ENCODE measurements at places on chromosomes 12 and 14. TPM values are rescaled to one million over a fixed set of nuclear protein-coding genes. Genes with fewer than 3 reads are reported as not detected.
A peak's percentile ranks its signal among the peaks of the same experiment; 100 is the strongest.

DNA sequence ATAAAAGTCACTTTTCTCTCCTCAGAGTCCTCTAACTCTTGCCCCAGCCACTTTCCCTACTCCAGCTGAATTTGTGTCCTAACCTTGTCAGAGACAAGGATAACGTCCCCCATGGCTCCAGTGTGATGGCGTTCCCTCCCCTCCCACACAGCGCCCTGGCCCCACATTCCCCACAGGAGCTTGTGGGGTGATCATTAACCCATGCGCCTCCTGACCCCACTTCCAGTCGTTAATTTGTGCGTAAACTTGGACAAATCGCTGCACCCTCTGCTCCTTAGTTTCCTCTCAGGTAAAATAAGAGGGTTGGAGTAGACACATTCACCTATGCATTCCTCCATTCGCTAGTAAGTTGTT lies 22.9 kb upstream of the BCDIN3D start:
- DNase-seq, result no peak

GRCh38 chr14:62097072-62097471 lies 334.9 kb downstream of the SNAPC1 start:
- no peak for DNase-seq

- DNase-seq, result no peak
Measured at GRCh38 chr14:91416744-91417119, 888 bp downstream of the CCDC88C start.

DNA sequence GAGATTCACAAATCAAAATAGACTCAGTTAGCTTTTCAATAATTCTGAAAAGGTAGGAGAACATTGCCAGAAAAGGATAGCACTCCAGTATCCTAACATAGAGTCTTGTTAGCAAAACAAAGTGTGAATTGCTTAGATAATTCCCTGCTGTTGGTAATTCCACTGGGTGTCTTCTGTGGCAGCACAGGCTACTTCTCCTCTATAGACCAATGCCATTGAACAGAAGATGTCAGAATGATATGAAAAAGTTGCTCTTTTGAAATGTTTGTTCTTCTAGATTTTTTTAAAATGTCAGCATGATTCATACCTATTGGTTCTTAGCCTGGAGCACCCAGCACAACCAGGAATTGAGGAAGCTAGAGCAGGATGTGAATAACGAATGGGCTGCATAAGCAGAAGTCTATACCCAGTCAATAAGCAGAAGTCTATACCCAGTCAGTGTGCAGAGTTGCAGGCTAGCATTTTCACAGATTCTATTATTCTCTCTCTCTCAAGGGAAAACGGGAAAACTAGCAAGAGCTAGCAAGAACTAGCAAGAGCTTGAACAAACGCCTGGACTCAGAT lies 112.8 kb downstream of the SYT1 start:
- DNase-seq, result no peak

- DNase-seq, result no peak
Measured at GRCh38 chr12:51631591-51631990, 40.6 kb downstream of the SCN8A start.

- no peak for DNase-seq
Measured at GRCh38 chr12:51508285-51508684, 82.7 kb upstream of the SCN8A start.

DNA sequence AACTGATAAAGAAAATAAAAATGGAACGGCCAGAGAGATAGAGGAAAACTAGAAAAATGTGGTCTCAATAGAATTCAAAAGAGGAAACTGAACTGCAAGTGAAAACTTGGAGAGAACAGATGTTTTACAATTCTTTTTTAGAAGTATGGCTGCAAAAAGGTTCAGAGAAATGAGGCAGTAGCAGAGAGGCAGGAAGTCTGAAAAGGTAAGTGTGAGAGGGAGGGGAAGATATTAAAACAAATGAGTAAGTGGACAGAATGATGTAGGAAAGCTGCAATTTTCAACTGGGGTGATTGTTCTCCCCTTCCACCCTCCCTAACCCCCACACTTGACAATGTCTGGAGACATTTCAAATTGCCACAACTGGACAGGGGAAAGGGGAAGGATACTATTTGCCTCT lies 12.9 kb downstream of the BTBD7 start:
- no peak for DNase-seq

DNA sequence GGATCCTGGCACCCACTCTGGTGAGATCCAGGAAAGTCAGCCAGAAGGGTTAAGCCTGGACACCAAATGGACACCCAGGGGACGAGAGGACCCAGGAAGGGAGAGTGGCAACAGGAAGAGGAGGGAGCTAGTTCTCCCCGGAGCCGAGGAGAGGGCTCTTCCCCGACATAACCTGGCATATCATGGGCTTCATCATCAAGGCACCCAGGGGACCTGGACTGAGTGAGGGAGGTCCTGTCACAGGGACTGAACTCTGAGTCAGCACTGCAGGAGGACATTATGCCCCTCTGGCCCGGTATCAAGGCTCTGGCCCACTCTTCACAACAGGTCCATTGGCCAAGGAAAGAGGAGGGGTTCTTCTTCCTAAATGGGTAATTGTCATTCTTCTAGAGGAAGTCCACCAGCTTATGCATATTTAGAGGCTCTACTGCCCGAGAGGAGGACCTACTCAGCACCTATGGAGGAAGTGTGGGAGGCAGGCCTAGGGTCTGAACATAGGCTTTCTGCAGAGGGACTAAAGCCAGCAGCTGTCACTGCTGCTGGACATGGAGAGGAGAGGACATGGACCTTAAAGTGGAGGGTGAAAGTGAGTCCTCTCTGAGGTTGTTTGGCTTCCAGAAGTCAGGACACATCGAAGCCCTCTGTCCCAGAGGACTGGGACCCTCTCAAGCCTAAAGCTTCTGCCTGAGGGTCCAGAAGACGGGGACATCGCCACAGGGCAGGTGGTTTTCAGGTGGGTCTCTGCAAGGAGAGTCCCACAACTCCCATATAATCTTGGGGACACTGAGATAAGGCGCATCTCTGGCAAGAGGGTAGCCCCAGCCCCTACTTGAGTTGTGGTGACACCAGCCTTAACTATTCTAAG lies 18.6 kb downstream of the ISCA2 start:
- DNase-seq, result no peak

- DNase-seq, result no peak
Measured at GRCh38 chr14:68741839-68742470, 50.9 kb downstream of the ZFP36L1 start.

GRCh38 chr12:127980585-127980984 lies 286.4 kb upstream of the TMEM132C start:
- no peak for DNase-seq

DNA sequence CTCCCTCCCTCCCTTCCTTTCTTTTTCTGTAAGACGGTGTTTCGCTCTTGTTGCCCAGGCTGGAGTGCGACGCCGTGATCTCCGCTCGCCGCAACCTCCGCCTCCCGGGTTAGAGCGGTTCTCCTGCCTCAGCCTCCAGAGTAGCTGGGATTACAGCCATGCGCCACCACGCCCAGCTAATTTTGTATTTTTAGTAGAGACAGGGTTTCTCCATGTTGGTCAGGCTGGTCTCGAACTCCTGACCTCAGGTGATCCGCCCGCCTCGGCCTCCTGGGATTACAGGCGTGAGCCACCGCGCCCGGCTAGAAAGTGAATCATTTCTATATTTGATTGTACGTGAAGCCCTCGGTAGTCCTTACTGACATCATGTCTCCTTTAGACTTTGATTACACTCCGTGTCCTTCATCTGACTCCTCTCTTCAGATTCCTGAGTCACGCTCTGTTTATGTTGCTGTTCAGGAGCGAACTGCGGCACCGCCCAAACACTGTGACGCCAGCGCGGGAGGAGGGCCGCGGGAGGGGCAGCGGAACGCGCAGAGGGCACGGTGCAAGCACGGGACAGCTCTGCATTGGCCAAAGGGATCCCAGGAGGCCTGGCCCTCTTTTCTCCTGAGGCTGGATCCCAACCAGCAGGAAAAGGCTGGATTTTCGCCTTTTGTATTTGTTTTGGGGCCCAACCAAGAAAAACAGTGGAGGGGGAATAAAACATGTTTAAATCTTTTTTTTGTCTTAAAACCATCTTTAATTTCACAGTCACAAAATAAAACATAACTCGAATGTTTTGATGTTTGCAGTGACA lies 538 bp upstream of the GABARAPL1 start:
- peak; percentile 88 for DNase-seq

GRCh38 chr14:80927083-80927989 lies 14.2 kb downstream of the CEP128 start:
- no peak for DNase-seq

LRFN5 gene
- not detected for total RNA-seq

SELPLG gene
- 201 TPM for total RNA-seq

KRT8 gene
- total RNA-seq, result not detected

KANSL2 gene
- 132 TPM for total RNA-seq

PMCH gene
- total RNA-seq, result not detected

TSHR gene
- total RNA-seq, result 0.80 TPM

SHMT2 gene
- total RNA-seq, result 28.6 TPM

EML1 gene
- not detected for total RNA-seq

TAS2R31 gene
- total RNA-seq, result 3.7 TPM

INSM2 gene
- total RNA-seq, result not detected

NUP37 gene
- total RNA-seq, result 10.6 TPM

BCL7A gene
- 1.1 TPM for total RNA-seq

SLC25A47 gene
- 0.20 TPM for total RNA-seq

KLRK1 gene
- 398 TPM for total RNA-seq
